ENCODE measurements at places on chromosomes 16 and 17. TPM values are rescaled to one million over a fixed set of nuclear protein-coding genes. Genes with fewer than 3 reads are reported as not detected.
A peak's percentile ranks its signal among the peaks of the same experiment; 100 is the strongest.

MMP28 gene
- 1.4 TPM for total RNA-seq

- DNase-seq = no peak
- H3K36me3 ChIP-seq = no peaks in the 10 kb centered on the region
- H3K27me3 ChIP-seq = no peaks in the 10 kb centered on the region
- H3K27ac ChIP-seq = peak overlapping the region; percentile 53
- peak overlapping the region; percentile 75 for H3K4me3 ChIP-seq
- peaks cover 22% of the 10 kb centered on the region for H3K4me1 ChIP-seq
These were observed 539 bp downstream of the LRRC45 start for GRCh38 chr17:82023447-82024241.

DNA sequence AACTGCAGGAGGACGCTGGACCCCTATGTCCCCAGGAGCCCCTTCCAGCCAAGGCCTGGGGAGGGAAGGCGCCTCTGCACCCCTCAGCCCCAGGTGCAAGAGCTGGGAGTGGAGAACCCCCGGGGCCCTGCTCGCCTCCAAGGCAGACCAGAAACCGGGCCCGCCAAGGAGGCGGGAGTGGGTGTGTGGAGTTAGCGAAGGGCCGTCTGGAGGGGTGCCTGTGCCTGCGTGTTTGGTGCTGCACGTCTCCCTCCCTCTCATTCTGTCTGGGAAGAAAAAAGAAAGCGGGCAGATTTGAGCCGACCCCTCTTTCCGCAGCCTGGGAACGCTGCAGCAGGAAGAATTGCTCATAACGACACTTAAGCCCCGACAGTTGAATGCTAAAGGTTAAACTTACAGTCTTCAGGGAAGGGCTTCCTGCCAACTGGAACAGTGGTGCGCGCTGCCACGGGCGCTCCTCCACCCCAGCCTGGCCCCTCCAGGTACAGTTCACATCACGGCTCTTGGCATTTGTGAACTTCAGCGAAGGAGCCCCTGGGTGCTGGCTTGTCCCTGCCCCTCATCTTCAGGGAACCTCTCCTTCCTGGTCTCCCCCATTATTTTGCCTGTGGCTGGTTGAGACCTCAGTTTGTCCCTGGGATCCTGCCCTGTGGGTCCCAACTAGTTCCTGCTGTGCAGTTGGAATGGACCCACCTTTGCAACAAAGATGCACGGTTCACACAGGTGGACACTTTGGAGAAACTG is 19.2 kb upstream of the ZFHX3 start:
- no peak for DNase-seq
- no peaks in the 10 kb centered on the region for H3K36me3 ChIP-seq
- peaks cover 53% of the 10 kb centered on the region for H3K27me3 ChIP-seq
- peak overlapping the region; percentile 90 for H3K27ac ChIP-seq
- peak overlapping the region; percentile 40 for H3K4me3 ChIP-seq
- peaks cover 58% of the 10 kb centered on the region for H3K4me1 ChIP-seq

GRCh38 chr16:17223576-17223975 is 247.2 kb downstream of the XYLT1 start:
- peaks cover 25% of the 10 kb centered on the region for H3K4me1 ChIP-seq
- no peaks in the 10 kb centered on the region for H3K36me3 ChIP-seq
- H3K4me3 ChIP-seq = no peak overlapping the region
- H3K27ac ChIP-seq = no peak overlapping the region
- no peak for DNase-seq

DNA sequence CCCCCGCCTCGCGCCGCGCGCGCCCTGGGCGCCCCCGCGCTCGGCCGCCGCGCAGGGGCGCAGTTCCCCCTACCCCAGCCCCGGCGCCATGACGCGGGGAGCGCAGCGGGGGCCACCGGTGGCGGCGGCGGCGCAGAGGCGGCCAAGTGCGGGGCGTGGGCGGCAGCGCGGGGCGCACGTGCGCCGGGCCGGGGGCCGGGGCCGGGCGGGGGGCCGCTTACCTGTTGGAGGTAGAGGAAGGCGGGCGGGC is 108.3 kb downstream of the ENGASE start:
- H3K4me3 ChIP-seq = peak overlapping the region; percentile 20
- no peak overlapping the region for H3K27ac ChIP-seq
- H3K27me3 ChIP-seq = peaks cover 11% of the 10 kb centered on the region

GRCh38 chr17:40886090-40886489 is 1.0 kb upstream of the KRT20 start:
- no peak for DNase-seq
- H3K27me3 ChIP-seq = no peaks in the 10 kb centered on the region
- no peaks in the 10 kb centered on the region for H3K36me3 ChIP-seq
- H3K4me1 ChIP-seq = no peaks in the 10 kb centered on the region
- H3K27ac ChIP-seq = no peak overlapping the region

- H3K4me3 ChIP-seq = no peak overlapping the region
- no peaks in the 10 kb centered on the region for H3K36me3 ChIP-seq
- no peaks in the 10 kb centered on the region for H3K27me3 ChIP-seq
- peak overlapping the region; percentile 59 for H3K27ac ChIP-seq
- no peak for DNase-seq
- peaks cover 50% of the 10 kb centered on the region for H3K4me1 ChIP-seq
These were observed 42.7 kb downstream of the SOCS3 start for GRCh38 chr17:78316867-78317789.

GRCh38 chr16:71188956-71189712 is 41.4 kb downstream of the HYDIN start:
- no peak overlapping the region for H3K4me3 ChIP-seq
- H3K36me3 ChIP-seq = no peaks in the 10 kb centered on the region
- H3K4me1 ChIP-seq = no peaks in the 10 kb centered on the region
- no peak overlapping the region for H3K27ac ChIP-seq

DNA sequence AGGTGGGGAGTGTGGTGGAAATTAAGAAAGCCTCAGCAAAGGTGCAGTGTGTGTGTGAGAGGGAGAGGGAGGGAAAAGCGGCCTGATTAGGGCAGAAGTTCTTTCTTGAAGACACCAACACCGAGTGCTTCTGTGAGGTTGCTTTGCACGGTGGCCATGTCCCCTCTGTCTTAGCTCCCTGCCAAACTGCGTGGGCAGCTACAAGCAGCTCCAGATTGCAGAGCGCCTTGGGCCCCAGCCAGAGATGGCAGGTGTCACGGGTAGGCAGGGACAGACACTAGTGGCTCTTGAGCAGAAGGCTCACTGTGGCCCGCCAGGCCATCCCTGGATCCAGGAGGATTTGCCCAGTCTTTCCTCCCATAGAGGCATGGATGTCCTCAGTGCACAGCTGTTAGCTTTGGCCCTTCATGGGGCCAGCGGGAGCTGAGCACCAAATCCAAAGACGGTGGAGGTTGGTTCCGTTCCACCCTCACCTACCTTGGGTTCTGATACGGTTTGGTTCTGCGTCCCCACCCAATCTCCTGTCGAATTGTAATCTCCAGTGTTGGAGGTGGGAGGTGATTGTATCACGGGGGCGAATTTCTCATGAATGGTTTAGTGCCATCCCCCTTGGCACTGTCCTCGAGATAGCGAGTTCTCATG is 21.4 kb downstream of the KIAA0513 start:
- no peak overlapping the region for H3K4me3 ChIP-seq
- H3K36me3 ChIP-seq = no peaks in the 10 kb centered on the region

- no peak for DNase-seq
- H3K27me3 ChIP-seq = no peaks in the 10 kb centered on the region
- H3K4me3 ChIP-seq = peak overlapping the region; percentile 63
- H3K36me3 ChIP-seq = no peaks in the 10 kb centered on the region
- H3K27ac ChIP-seq = peak overlapping the region; percentile 99
- H3K4me1 ChIP-seq = peaks cover 7% of the 10 kb centered on the region
These were observed 668 bp upstream of the UNK start for GRCh38 chr17:75783803-75784472.

DNA sequence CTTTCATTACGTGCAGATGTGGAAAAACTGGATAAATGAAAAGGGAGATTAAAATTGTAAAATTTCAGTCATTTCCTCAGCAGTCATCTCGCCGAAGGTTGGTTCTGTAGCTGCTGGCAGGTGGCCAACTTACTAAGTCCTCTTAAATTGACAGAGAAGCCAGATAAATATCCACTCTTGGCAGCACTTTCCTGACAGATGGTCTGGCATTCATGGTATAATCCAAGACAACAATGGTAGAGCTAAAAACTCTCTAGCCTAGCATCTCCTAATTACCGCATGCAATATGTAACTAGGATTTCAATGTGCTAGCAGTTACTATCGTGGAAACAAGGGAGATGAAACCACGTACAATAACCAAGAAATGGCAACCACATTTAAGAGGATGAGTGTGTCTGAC is 306.3 kb downstream of the CNTNAP4 start:
- DNase-seq = peak; percentile 12
- H3K27me3 ChIP-seq = no peaks in the 10 kb centered on the region
- H3K27ac ChIP-seq = no peak overlapping the region
- no peak overlapping the region for H3K4me3 ChIP-seq

GRCh38 chr16:29806099-29806579 is at the start of gene MAZ:
TSS of gene MAZ (plus strand) at chr16:29806529. CDS start at chr16:29806702, 173 bp downstream.
- no peaks in the 10 kb centered on the region for H3K27me3 ChIP-seq
- peak within 1 kb of the TSS; percentile 97 for H3K27ac ChIP-seq
- H3K4me3 ChIP-seq = peak within 1 kb of the TSS; percentile 76
- DNase-seq = no peak

DNA sequence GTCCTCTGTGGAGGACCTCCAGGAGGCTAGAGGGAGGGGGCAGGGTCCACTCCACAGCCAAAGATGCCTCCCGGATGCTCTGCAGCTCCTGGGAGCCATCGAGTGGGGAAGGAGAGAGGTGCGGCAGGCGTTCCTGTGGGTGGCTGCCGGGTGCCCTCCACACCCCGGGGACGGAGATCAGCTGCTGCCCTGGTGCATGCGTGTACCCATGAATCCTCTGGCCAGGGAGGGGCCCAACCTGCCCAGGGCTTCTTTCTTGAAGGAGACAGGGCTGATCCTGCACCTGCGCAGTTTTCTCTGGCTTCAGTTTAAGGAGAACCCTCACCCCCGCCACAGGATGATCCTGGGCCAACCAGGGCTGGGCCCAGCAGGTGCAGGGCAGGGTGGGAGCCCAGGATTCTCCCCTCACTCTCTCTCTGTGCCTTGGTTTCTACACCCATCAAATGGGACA is 33.5 kb upstream of the DOC2B start:
- no peak for DNase-seq
- H3K27ac ChIP-seq = peak overlapping the region; percentile 86
- no peak overlapping the region for H3K4me3 ChIP-seq
- H3K36me3 ChIP-seq = no peaks in the 10 kb centered on the region
- no peaks in the 10 kb centered on the region for H3K27me3 ChIP-seq
- H3K4me1 ChIP-seq = peaks cover 3% of the 10 kb centered on the region
